ENCODE measurements at places on chromosomes 16 and 17. TPM values are rescaled to one million over a fixed set of nuclear protein-coding genes. Genes with fewer than 3 reads are reported as not detected.

- no peak overlapping the region for H3K27ac ChIP-seq
- no peaks in the 10 kb centered on the region for H3K36me3 ChIP-seq
Observed at GRCh38 chr17:77508047-77508715, 367.4 kb downstream of the SEC14L1 start.

GRCh38 chr16:68676113-68676860 is 31.2 kb downstream of the CDH3 start:
- H3K4me3 ChIP-seq = no peak overlapping the region
- H3K27me3 ChIP-seq = no peaks in the 10 kb centered on the region
- peaks cover 25% of the 10 kb centered on the region for H3K36me3 ChIP-seq
- H3K27ac ChIP-seq = no peak overlapping the region

GRCh38 chr17:40542558-40543411 is 22.5 kb downstream of the CCR7 start:
- no peaks in the 10 kb centered on the region for H3K4me1 ChIP-seq
- H3K27ac ChIP-seq = no peak overlapping the region
- no peak overlapping the region for H3K4me3 ChIP-seq
- H3K36me3 ChIP-seq = no peaks in the 10 kb centered on the region

DNA sequence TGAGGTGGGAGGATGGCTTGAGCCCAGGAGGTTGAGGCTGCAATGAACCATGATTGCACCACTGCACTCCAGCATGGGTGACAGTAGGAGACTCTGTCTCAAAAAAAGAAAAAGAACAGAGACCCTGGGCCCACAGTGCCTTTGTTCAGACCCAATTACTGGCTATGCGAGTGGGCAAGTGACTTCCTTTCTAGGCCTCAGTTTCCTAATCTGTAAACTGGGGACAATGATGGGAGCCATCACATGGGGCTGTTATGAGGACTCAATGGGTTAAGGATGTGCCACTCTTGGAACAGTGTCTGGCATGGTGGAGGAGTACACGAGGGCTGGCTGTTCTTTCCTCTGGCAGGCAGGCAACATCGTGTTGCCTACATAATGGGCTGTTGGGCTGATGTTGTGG is 47.3 kb upstream of the NDRG4 start:
- peaks cover 8% of the 10 kb centered on the region for H3K4me1 ChIP-seq
- peaks cover 5% of the 10 kb centered on the region for H3K27me3 ChIP-seq
- H3K36me3 ChIP-seq = no peaks in the 10 kb centered on the region
- no peak overlapping the region for H3K4me3 ChIP-seq

GRCh38 chr16:24396350-24397271 is 140.5 kb downstream of the CACNG3 start:
- no peaks in the 10 kb centered on the region for H3K4me1 ChIP-seq
- peaks cover 13% of the 10 kb centered on the region for H3K27me3 ChIP-seq
- H3K36me3 ChIP-seq = no peaks in the 10 kb centered on the region
- no peak overlapping the region for H3K27ac ChIP-seq

DNA sequence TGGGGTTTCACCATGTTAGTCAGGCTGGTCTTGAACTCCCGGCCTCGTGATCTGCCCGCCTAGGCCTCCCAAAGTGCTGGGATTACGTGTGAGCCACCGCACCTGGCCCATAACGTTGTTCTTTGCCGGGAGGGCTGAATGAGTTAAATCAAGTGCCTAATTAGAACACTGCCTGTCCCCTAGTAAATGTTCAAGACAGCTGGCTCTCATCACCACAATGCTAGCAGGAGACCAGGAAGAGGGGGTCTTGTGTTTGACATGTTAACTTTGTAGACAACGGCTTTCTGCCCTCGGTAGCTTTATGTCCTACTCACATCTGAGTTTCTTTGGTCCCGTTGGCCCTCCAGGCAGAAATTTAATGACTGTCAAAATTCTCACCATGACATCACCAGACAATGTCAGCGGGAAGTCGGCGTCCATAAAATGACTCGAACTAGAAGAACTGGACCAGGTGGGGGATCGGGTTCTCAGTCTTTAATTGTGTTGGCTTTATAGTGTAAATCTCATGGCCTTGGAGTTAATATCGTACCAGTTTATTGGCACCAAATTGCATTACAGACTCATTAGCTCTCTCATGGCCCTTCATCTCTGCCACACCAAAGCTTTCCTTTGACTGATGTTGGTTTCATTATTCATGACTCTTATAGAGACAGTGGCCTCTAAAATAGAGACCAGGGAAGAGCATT is 11.4 kb upstream of the ITPRIPL2 start:
- no peak for DNase-seq

- no peak overlapping the region for H3K4me3 ChIP-seq
- no peak for DNase-seq
- no peaks in the 10 kb centered on the region for H3K27me3 ChIP-seq
- H3K36me3 ChIP-seq = no peaks in the 10 kb centered on the region
- no peak overlapping the region for H3K27ac ChIP-seq
Observed at GRCh38 chr16:78684655-78685375, 585.4 kb downstream of the WWOX start.

DNA sequence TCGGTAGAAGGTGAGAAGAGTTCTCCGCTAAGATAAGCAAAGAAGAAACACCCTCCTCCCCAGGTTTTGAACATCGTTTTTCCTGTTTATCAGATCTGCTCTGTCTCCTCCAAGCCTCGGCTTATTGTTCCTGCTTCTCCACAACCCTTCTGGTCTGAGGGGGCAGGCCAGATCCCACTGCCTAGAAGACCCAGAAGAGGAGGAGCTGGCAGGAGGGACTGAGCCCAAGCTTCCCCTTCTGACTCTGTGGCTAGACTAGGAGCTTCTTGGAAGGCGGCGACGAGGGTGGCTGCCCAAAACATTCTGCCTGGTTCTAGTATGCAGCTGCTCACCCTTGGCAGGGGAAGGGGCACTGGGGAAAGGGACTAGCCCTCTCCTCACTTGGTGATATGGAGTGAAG is 5.2 kb upstream of the HOXB5 start:
- DNase-seq = no peak
- no peak overlapping the region for H3K4me3 ChIP-seq
- H3K27me3 ChIP-seq = peaks cover 99% of the 10 kb centered on the region
- H3K36me3 ChIP-seq = no peaks in the 10 kb centered on the region
- peaks cover 10% of the 10 kb centered on the region for H3K4me1 ChIP-seq
- H3K27ac ChIP-seq = no peak overlapping the region

DNA sequence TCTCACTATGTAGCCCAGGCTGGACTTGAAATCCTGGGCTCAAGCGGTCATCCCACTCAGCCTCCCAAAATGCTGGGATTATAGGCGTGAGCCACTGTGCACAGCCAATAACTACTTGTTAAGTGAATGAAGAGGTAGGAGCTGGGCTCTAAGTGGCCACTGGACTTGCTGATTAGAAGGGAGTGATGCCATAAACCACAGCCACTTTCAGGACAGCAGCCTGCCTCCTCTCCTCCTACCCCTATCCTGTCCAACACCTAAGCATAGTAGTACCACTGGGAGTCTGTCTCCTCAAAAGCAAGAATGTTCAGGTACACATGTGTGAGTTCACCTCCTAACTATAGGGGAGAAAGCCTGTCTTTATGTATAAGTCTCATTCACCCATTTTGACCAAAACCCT is 12.2 kb upstream of the COG7 start:
- no peak overlapping the region for H3K4me3 ChIP-seq
- no peaks in the 10 kb centered on the region for H3K27me3 ChIP-seq
- peaks cover 2% of the 10 kb centered on the region for H3K4me1 ChIP-seq
- H3K36me3 ChIP-seq = peaks cover 17% of the 10 kb centered on the region
- no peak for DNase-seq
- H3K27ac ChIP-seq = no peak overlapping the region

GRCh38 chr16:85556456-85557082 is 56.6 kb upstream of the GSE1 start:
- DNase-seq = peak; percentile 35
- peak overlapping the region; percentile 96 for H3K27ac ChIP-seq
- no peaks in the 10 kb centered on the region for H3K36me3 ChIP-seq
- peaks cover 49% of the 10 kb centered on the region for H3K4me1 ChIP-seq
- no peaks in the 10 kb centered on the region for H3K27me3 ChIP-seq
- peak overlapping the region; percentile 97 for H3K4me3 ChIP-seq

- H3K4me1 ChIP-seq = peaks cover 4% of the 10 kb centered on the region
- H3K36me3 ChIP-seq = no peaks in the 10 kb centered on the region
- no peak for DNase-seq
- peaks cover 66% of the 10 kb centered on the region for H3K27me3 ChIP-seq
- H3K4me3 ChIP-seq = no peak overlapping the region
Observed at GRCh38 chr17:77540531-77540930, 399.8 kb downstream of the SEC14L1 start.

- H3K4me3 ChIP-seq = no peak overlapping the region
- H3K4me1 ChIP-seq = peaks cover 27% of the 10 kb centered on the region
- peaks cover 2% of the 10 kb centered on the region for H3K36me3 ChIP-seq
- H3K27me3 ChIP-seq = peaks cover 4% of the 10 kb centered on the region
- DNase-seq = no peak
Observed at GRCh38 chr16:85517563-85518179, 95.5 kb upstream of the GSE1 start.

- H3K36me3 ChIP-seq = no peaks in the 10 kb centered on the region
- H3K4me1 ChIP-seq = peaks cover 8% of the 10 kb centered on the region
- peaks cover 31% of the 10 kb centered on the region for H3K27me3 ChIP-seq
- no peak for DNase-seq
- H3K4me3 ChIP-seq = no peak overlapping the region
Observed at GRCh38 chr17:74552037-74552436, 6.1 kb upstream of the CD300C start.

GRCh38 chr16:65336160-65336559 is 214.3 kb upstream of the CDH11 start:
- no peaks in the 10 kb centered on the region for H3K36me3 ChIP-seq
- no peaks in the 10 kb centered on the region for H3K4me1 ChIP-seq
- peaks cover 6% of the 10 kb centered on the region for H3K27me3 ChIP-seq
- H3K4me3 ChIP-seq = no peak overlapping the region

SMYD4 gene
- 33.5 TPM for total RNA-seq

PRCD gene
- 0.86 TPM for total RNA-seq

DBF4B gene
- 22.6 TPM for total RNA-seq

ZSCAN10 gene
- 0.34 TPM for total RNA-seq

AURKB gene
- total RNA-seq = 54.9 TPM

P2RX5 gene
- 0.89 TPM for total RNA-seq

ARHGAP23 gene
- 2.9 TPM for total RNA-seq
